ENCODE measurements at places on chromosomes 4 and X. TPM values are rescaled to one million over a fixed set of nuclear protein-coding genes. Genes with fewer than 3 reads are reported as not detected.
A peak's percentile ranks its signal among the peaks of the same experiment; 100 is the strongest.

GRCh38 chr4:178105242-178105641, 663.0 kb upstream of the AGA start:
- no peak for DNase-seq

DNA sequence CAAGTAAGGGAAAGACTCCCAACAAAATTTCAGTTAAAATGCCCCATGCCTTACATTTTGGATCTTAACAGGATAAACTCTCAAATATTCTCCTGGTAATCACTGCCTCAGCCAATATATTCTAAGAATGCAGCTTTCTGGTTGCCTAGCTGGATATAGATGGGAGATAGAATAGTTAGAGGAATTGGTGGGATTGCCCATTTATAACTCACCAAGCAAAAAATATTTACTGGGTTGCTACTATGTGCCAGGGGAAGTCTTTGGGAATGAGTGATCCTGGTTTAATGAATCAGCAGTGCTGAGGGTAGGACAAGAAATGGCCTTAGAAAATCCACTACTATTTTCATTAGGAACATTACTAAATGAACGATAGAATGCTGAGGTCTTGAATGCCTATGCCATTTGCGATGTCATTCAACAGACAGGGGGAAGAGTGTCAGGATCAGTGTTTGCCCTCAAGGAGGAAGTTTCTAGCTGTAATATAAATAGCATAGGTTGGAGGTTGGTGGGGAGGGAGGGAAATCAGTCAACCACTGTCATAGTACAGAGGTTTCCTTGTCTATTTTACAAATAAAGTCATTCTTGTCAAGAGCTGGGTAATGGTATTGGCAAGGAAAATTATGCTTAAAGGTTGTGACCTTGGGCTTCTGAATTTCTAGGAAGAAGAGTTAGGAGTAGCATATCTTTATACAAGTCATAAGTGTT, 63.5 kb downstream of the ENOPH1 start:
- DNase-seq = no peak

DNA sequence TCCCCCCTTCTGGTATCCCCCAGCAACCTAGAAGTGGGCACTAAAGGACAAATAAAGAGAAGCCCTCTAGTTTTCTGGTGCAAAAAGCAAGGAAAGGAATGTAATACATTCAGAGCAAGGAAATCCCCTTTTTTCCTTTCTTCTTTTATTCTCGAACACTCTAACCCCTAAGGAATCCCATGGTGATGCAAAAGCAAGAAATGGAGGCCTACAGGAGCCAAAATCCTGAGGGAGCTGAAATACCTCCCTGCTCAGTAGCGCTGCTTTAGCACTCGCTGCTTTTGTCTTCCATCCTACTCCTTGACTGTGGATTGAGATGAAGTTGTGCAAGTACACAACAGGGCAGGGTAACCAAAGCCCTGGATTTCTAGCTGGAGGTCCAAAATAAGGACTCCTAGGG, 251.0 kb downstream of the PRDM5 start:
- DNase-seq = no peak

MSL3 gene
- polyA plus RNA-seq = 9.5 TPM

- DNase-seq = no peak
Observed at GRCh38 chr4:28267166-28267565, 1406.5 kb downstream of the STIM2 start.

DNA sequence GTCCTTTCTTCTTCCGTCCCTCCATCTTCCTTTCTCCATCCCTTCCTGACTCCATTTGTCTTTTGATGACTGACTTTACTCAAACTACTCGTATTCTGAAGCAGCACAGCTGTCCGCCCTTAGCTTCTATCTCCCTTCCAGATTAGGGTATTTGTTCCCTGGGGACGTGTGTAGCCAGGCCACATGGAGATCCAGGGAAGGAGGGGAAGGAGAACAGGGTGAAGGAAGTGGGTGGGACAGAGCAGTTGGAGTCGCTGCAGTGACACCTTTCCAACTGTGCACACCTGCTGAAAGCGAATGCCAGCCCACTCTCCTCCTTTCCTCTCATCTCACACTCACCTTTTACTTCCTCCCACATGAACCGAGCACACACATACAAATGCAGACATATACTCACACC, 323.8 kb downstream of the DCTD start:
- no peak for DNase-seq

DNA sequence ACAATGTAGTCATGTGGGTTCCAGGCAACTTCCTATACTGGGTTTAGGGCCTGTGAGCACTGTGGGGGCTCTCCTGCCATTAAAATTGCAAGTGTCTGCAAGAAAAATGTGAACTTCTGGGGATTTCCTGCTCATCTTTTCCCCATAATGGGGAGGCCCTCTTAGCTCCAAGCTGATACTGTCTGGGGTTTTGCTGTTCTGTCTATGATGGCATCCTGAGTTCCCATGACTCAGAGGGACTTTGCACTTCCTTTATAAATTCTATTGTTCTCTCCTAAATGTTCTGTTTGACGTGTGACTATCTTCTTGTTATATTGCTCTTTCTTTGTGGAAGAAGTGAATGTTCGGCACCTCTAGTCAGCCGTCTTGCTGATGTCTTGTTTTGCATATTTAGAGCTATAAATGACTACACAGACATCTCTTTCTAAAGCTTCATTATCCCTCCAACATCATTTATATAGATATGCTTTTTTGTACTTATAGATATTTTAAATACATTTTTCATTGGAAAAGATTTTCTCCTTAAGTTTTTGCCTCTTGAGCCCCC, 465.8 kb downstream of the NAF1 start:
- no peak for DNase-seq

DNA sequence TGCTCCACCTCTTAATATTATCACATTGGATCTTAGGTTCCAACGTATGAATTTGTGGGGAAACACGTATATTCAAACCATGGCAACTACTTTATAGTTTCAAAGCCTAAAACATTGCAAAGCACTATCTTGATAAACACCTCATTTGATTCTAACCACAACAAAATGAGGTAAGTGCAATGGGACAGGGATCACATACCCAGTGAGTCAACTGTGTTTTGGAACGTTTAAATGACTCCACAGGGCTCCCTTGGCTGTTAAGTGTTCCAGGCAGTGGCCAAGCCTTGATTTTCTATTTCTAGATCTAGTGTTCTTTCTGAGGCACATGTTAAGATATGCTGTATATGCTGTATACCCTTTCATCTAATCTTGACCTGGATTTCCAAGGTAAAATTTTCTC, 54.5 kb upstream of the C1QTNF7 start:
- DNase-seq = no peak

DNA sequence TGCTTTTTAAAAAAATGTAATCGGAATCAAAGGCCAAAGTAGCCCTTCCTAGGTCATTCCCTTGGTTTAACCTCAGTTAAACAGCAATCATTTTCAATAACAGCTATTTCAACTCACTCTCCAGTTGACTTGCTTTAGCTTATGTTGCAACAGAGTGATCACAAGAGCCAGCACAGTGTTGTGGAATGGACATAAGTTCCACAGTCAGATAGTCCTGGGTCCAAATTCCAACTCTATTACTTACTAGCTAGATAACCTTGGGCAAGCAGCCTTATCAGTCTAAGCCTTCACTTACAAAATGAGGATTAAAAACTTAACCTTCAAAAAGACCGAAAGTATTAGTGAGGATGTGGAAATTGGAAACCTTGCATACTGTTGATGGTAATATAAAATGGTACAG, 9.2 kb upstream of the GPC3 start:
- DNase-seq = no peak

DNA sequence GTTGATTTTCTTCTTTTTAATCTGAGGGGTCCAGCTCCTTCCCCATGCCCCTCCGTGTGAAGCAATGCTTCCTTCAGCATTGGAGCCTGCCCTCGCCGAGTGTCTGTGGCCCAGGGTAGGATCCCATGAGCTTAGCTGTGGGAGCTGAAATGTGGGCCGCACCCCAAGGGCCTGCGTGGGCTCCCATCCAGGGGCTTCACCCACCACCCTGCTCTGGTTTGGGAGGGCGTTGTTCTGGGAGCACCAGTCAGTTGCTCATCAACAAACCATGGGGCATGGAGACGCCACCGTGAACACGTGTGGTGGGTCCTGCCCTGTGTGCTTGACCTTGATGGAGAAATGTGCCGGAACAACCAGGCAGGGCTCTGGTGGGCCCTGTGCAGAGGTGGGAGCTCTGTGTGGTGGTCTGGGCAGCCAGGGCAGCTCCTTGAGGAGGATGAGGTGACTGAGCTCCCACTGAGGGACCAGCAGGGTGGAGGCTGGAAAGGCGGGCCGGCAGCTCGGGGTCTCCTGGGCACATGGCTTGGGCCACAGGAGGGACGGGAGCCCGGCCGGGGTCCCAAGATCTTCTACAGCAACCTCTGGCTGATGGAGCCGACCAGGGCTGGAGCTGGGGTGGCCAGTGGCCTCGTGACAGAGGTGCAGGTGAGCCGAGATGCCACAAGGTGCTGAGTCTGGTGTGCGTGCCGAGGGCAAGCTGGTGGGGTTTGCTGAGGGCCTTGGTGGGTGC, 39.6 kb upstream of the NKX1-1 start:
- DNase-seq = no peak

GRCh38 chr4:174764105-174764729, 64.8 kb downstream of the GLRA3 start:
- DNase-seq = no peak

EFHC2 gene
- polyA plus RNA-seq = not detected

DNA sequence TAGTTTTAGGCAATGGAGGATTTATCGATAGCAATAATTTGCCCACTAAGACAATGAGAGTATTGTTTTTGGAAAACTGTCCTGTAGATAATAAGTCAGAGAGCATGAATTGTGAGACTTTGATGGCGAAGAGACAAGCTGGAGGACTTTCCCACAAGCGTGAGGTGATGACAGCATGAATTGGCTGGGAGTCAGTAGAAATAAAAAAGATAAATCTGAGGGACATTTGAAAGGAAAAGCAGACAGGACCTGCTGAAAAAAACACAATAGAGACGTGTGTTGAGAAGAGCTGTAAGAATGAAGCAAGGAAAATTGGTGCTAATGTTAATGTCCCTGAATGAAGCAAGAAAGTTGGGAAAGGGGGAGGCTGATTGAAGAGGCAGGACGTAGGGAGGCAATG, 233.5 kb downstream of the DCTD start:
- no peak for DNase-seq

DNA sequence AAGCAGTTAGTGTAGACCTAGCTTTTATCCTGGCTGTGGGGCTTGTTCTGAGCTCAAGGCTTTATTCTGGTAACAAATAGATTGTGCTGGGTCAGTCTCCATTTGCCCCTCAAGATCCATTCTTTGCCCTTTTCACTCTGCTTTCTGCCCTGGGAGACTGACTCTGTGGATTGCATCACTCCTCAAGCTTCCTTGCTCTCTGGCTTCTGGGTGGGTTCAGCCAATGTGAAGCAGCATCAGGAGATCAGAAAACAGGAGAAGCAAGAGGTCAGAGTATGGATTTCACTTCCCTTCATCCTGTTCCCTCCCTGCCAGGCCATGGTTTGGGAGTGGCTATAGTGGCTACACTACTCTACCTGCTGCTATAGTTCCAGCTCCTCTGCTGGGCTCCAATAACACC, 184.1 kb upstream of the NDP start:
- no peak for DNase-seq

TKTL2 gene
- not detected for polyA plus RNA-seq

IBSP gene
- not detected for polyA plus RNA-seq

GRCh38 chr4:74682567-74683359, 111.6 kb downstream of the BTC start:
- peak; percentile 43 for DNase-seq

DNA sequence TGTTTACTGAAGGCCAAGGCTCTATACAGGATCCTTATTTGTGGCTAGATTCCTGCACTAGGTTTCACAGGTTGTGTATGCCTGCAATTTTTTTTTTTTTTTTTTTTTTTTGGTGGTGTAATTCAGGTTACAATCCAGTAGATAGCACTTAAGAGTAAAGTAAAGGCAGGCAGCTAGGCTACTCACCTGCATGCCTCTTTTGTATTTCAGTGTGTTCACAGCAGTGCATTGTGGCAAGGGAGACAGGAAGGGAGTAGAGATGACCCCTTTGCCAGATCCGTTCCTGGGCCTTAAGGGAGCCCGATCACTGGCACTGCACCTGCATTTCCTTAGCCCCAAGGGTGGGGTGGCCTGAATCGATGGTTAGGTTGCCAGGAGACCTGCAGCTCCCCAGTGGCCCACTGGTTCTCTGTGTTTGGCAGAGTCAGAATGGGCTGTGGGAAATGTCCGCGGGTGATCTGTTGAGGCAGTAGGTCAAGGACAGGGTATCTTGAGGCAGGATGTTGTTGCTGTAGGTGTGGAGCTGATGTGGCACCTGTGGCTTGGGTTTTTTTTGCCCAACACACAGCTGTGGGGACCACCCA, 374.9 kb upstream of the AADAT start:
- DNase-seq = no peak

GRCh38 chr4:8769645-8770517, 101.8 kb downstream of the HMX1 start:
- DNase-seq = no peak

PCDH11X gene
- polyA plus RNA-seq = 0.01 TPM

HSFX1 gene
- 0.28 TPM for polyA plus RNA-seq

GRCh38 chr4:138671106-138671505, 344.5 kb upstream of the NOCT start:
- no peak for DNase-seq

MUC7 gene
- polyA plus RNA-seq = not detected

NPFFR2 gene
- polyA plus RNA-seq = not detected

DNA sequence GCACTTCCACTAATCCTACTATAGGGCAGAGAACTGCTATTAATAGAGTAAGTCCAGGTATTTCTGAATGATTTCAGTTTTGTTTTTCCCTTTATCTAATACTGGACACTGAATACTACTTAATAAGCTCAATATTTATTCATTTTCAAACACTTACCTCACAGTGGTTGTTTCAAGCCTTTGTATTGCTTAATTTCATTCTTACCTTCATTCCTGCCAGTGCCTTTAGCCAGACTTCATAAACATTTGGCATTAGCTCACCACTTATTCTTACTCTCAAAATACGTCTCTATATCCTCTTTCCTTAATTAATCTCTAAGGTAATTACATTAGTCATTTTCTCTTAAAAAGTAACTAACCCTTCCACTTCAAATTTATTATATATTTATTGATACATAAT, 18.8 kb upstream of the CORIN start:
- no peak for DNase-seq

GRCh38 chrX:95145848-95146490, 1472.0 kb downstream of the FAM133A start:
- no peak for DNase-seq

GRCh38 chrX:35696760-35697234, 101.3 kb upstream of the MAGEB16 start:
- DNase-seq = no peak

DNA sequence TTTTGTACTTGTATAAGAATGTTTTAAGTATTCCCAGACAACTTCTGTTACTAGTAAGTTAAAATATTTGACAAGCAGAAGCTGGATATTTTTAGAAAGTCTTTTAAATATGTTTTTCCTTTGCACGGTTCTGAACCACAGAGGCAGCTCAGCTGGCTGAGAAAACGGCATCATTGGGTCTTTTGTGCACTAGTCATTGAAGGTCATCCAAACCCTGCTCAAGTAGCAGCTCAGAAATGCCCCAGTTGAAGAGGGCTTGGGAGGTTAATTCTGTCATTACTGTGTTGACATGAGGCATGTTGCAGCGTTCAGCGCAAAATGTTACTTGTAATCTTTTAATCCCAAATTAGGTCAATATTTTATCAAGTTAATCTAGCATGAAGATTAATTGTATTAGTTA, 383.7 kb upstream of the FAM241A start:
- no peak for DNase-seq
